ENCODE measurements at places on chromosomes 4 and X.

- no peak for DNase-seq
These were observed 2358.0 kb downstream of the ARAP2 start for GRCh38 chr4:33886356-33886755.

- DNase-seq, result no peak
These were observed 34.4 kb upstream of the RBM41 start for GRCh38 chrX:107153005-107153404.

- no peak for DNase-seq
These were observed 119.3 kb downstream of the VSIG4 start for GRCh38 chrX:65920620-65921019.

DNA sequence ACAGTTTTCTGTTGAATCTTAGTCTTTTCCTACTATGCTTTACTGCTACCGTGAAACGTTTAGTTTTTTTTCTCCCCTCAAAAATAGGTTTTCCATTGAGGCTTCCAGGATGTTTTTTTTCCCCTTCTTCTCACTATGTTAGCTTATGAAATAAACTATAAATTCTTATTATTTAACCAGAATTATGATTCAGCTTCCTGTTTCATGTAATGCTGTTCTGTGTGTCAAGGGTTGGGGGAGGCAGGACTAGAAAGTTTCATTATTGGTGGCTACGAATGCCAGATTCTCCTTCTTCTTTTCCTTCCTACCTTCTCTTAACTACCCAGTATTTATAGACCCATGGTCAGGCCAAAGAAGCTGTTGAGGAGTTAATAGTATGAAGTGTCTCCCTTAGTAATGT, 11.8 kb downstream of the CLCN5 start:
- DNase-seq, result no peak

GRCh38 chr4:112119353-112119783, 25.9 kb upstream of the FAM241A start:
- no peak for DNase-seq

Measured in stimulated activated CD4-positive, alpha-beta T cell treated with anti-CD3 and anti-CD28 coated beads, Interleukin-4, amount 100 ng/mL, for 4 hours (primary cell).